Subcutaneous adipose tissue (tissue), 4 donors: ENCODE measurements at places on chromosomes 3 and 15. TPM values are rescaled to one million over a fixed set of nuclear protein-coding genes. Genes with fewer than 3 reads are reported as not detected.

The CPLX3 gene
- total RNA-seq, result not detected

The CDHR4 gene
- not detected for total RNA-seq

The MED12L gene
- total RNA-seq, result under 0.01 TPM

The TRPM1 gene
- not detected for total RNA-seq

The EFCC1 gene
- total RNA-seq, result 1.1 TPM

The PLSCR2 gene
- total RNA-seq, result not detected

The GHSR gene
- total RNA-seq, result not detected

The GABPB1 gene
- total RNA-seq, result 16.3 TPM

The DNAJC19 gene
- total RNA-seq, result 44.0 TPM

The BFSP2 gene
- not detected for total RNA-seq

The SKOR1 gene
- not detected for total RNA-seq

The MUC4 gene
- not detected for total RNA-seq

The ZDHHC19 gene
- not detected for total RNA-seq

The SNX33 gene
- total RNA-seq, result 33.3 TPM

The IMPG2 gene
- total RNA-seq, result 0.33 TPM

The CADM2 gene
- total RNA-seq, result 7.0 TPM

The GCSAM gene
- not detected for total RNA-seq

The TM6SF1 gene
- 9.5 TPM for total RNA-seq

The SLC12A8 gene
- total RNA-seq, result not detected

The THSD4 gene
- 0.94 TPM for total RNA-seq

The ARNT2 gene
- 4.3 TPM for total RNA-seq

The CTXN2 gene
- total RNA-seq, result not detected

The ZNF660 gene
- total RNA-seq, result 1.9 TPM

The PPIB gene
- 260 TPM for total RNA-seq

The GOLGA6A gene
- total RNA-seq, result not detected

The MKRN3 gene
- 0.57 TPM for total RNA-seq

The HACL1 gene
- 30.1 TPM for total RNA-seq

The GPR156 gene
- total RNA-seq, result 1.4 TPM

The STRIT1 gene
- total RNA-seq, result not detected

The SMAD3 gene
- total RNA-seq, result 25.3 TPM

The TRIM42 gene
- not detected for total RNA-seq

The POU1F1 gene
- total RNA-seq, result not detected

The CPNE4 gene
- not detected for total RNA-seq

The ACOX2 gene
- 27.1 TPM for total RNA-seq
